ENCODE measurements at places on chromosomes 5 and 9.

DNA sequence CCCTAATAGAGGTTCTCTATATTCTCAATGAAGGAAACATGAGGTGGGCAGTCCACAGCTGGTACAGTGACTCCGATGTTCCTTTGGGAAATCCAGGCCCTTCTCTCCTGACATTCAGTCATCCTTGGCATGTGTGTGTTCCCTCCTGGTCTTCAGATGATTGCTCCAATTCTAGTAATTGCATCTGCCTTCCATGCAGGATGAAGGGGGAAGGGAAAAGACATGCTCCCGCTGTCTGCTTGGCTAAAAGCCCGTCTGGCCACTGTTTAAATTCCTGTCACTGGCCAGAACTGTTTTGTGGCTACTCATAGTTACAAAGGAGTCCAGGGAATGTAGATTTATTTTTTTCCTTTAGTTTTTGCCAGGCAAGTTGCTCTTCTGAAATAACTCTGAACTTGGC, 65.0 kb downstream of the MAST4 start:
- no peak for DNase-seq

DNA sequence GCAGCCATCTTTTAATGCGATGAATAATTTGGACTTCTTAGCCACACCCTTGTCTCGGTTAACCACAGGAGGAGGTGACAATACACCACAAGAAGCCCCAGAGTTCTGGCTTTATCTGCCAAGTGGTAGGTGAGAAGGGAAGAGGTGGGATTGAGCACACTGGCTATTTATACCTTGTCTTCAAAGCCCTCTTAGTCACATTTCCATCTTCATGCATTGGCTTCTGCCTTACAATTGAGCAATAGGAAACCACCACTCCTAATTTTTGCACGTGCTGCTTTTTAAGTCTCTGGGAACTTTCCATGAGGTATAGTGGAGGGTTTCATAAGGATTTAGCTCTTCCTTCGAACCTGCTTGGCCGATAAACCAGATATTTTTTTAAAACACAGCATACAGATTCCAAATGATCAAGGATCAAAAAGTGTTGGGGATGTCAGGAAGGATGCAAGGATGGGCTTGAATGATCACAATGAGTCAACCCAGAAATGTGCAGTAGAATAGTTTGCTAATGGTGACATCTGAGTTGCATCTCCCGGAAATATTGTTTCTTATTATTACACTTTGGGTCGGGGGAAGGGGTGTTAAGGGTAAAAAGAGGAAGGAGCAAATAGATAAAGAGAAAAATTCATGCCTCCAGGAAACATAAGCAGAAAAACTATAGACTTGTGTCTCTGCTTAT, 25.5 kb downstream of the PLAC8L1 start:
- peak; percentile 54 for DNase-seq

- DNase-seq, result peak; percentile 90
These were observed 202.8 kb downstream of the SPOCK1 start for GRCh38 chr5:137296213-137296781.

DNA sequence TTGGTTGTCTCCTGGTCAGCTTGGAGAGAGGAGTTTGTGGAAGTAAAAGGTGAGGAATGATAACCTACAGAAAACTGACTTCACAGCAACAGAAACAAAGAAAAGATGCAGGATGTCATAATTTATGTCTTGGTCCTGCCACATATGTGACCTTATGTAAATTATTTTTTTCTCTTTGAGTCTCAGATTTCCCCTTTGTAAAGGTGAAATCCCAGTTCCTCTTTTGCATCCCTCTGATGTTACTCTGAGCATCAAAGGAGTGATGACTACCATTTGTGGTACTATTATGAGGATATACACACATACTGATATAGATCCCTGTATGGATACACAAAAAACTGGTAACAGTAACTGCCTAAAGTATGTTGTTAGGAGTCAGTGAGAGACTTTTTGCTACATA, 1.4 kb upstream of the THG1L start:
- no peak for DNase-seq

- DNase-seq, result peak; percentile 66
These were observed 58.6 kb downstream of the STARD4 start for GRCh38 chr5:111453747-111454146.

- DNase-seq, result no peak
These were observed 35.9 kb upstream of the FBP1 start for GRCh38 chr9:94675008-94675881.

DNA sequence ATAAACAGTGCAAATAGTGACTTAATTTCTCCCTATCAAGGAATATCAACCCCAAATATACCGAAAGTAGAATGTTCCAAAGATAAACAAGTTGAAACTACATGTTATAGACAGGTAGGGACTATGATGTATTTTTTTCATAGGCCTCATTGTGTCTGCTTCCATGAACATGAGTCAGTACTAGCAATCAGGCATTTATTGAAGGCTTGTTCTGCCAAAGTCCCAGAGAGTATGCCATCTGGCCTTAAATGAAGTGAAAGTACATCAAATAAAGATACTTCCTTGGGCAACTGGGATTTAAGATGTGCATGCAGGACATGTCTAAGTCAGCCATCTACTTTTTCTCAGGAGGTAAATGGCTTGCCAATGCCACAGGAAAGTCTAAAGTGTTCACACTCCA, 6.5 kb downstream of the GHR start:
- DNase-seq, result no peak

DNA sequence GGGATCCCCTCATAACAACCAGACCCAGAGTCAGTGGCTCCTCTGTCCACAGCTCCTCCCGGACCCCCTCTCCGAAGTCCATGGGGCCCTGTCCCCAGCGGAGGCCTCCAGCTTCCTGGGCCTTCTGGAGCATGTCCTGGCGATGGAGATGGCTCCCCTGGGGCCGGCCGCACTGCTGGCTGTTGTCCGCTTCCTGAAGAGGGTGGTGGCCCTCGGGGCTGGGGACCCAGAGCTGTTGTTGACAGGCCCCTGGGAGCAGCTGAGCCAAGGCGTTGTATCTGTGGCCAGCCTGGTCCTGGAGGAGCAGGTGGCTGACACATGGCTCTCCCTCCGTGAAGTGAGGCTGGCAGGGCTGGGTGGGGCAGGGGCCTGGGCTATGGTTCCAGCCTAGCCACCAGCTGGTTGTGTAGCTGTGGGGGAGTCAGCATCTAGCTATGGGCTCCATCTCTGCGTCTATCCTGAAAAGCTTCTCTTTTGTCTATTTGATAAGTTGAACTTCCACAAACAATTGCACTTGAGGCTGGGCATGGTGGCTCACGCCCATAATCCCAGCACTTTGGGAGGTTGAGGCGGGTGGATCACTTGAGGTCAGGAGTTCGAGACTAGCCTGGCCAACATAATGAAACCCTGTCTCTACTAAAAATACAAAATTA, 4.7 kb downstream of the ADGRD2 start:
- DNase-seq, result no peak

DNA sequence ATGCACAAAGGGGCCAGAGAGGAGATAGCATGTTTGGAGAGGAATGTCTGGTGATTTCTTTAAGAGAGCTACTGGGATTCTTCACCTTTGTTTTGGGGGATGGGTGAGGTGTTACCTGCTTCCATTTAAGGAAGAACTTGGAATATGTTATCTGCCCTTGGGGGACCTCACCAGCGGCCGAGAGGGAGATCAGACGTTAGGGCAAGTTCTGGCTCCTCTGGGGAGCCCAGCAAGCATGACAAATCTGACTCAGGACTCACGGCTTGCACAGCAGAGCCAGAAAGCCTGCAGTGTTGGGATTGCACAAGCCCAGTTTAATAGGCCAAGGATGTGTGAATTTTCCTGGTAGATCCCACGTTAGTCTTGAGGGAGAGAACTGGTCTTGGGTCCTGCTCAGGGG, 40.3 kb downstream of the SLC28A3 start:
- DNase-seq, result no peak

GRCh38 chr5:98372351-98372750, 401.1 kb upstream of the RGMB start:
- no peak for DNase-seq

- no peak for DNase-seq
These were observed 28.3 kb upstream of the ERGIC1 start for GRCh38 chr5:172805736-172806255.

GRCh38 chr9:121510766-121511550, 11.3 kb upstream of the GGTA1 start:
- no peak for DNase-seq

GRCh38 chr5:18024542-18024941, 390.3 kb downstream of the TAF11L14 start:
- no peak for DNase-seq

DNA sequence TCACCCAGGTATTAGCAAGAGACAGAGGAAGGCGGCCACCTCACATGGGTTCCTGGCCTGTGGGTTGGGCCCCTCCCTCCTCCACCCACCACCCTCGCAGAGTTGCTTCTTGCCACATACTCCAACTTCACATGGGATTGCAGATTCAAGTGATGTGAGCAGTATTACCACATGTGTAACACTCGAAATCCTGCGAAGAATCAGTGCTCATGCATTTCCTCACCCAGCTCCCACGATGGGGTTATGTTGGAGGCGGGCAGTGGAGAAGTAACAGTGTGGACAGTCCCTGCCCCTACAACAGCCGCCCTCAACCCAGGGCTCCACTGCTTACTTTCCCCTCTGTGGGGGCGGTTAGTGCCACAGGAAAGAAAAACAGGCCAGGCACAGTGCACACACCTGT, 3.9 kb upstream of the FBP1 start:
- DNase-seq, result no peak

GRCh38 chr5:62489471-62489870, 76.9 kb downstream of the IPO11 start:
- no peak for DNase-seq

GRCh38 chr5:56479696-56480077, 246.6 kb upstream of the ANKRD55 start:
- no peak for DNase-seq

- DNase-seq, result no peak
These were observed 20.7 kb downstream of the ROR2 start for GRCh38 chr9:91929331-91929730.

DNA sequence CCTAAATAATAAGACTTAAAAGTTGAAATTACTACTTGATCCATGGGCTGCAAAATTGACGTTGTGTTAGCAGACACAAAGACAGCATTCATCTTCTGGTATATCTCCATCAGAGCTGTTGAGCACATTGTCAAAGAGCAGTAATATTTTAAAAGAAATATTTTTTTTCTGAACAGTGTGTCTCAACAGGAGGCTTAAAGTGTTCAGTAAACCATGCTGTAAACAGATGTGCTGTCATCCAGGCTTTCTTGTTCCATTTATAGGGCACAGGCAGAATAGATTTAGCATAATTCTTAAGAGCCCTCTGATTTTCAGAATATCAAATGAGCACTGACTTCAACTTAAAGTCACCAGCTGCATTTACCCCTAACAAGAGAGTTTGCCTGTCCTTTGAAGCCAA, 29.7 kb upstream of the CCNH start:
- DNase-seq, result no peak

DNA sequence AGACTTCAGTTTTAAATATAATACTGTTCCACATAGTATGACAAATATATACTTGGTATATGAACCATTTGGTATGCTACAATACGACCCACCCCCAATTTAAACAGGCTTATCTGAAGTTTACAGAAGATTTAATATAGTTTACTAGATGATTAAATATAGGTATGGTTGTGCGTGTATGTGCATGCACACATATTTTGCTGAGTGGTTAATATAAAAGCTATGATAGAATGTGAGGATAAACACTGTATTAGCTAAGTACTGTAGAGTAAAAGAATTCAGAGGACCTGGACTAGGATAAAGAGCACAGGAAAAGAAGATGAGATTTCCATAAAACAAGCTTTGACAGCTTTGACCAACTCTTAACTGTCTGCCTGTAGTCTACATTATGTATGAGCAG, 356.7 kb downstream of the PDE4D start:
- DNase-seq, result no peak

GRCh38 chr9:34097865-34098264, 28.6 kb downstream of the DCAF12 start:
- no peak for DNase-seq

GRCh38 chr9:93290495-93291434, 106.8 kb downstream of the WNK2 start:
- DNase-seq, result no peak

- DNase-seq, result no peak
These were observed 46.9 kb downstream of the ADAMTS2 start for GRCh38 chr5:179298181-179298993.

DNA sequence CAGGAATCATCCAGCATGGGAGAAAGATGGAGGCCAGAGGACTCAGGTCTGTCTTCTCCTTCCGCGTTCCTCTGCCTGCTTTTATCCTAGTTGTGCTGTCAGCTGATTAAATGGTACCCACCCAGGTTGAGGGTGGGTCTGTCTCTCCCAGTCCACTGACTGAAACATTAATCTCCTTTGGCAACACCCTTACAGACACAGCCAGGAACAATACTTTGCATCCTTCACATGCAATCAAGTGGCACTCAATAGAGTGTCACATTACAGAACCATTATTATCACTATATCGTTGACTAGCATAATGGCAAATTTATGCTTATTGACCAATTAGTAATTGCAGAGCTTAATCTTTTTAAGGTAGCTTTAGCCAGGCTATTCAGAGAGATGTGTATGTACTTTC, 64.8 kb downstream of the UNC13B start:
- no peak for DNase-seq

DNA sequence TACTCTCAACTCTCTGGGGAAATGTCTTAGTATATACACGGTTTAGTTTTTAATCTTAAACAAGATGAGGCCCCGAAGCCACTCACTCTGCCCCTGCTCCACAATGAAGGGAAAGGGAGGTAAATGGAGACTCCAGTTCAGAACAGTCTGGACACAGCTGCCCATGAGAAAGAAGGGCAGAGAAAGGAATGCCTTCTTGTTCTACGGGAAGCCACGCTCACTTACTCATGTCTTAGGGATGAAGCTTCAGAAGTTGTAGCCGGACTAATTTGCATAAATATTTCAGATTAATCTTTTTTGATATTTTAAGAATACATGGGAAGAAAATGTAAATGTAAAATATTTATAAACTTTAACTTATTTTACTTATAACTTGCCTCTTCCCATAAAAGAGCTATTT, 94.0 kb downstream of the COL23A1 start:
- DNase-seq, result no peak

GRCh38 chr9:90773617-90774016, 28.0 kb upstream of the SYK start:
- no peak for DNase-seq

DNA sequence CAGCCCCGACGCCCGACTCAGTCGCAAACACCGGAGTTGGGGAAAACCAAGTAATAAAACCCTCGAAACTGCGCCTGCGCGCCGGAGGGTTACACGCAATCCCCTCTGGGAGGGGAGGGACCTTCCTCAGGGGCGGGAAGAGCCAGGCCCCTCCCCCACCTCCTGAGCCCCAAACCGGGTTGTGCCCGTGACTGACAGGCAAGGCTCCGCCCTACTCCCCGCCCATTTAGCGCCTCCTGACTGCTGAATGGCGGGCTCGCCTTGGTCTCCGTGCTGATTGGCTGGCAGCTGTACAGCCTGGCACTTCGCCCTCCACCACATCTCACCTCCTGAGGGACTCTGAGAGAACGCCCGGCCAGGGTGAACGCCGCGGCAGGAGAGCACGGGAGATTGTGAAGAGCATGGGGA, at the start of gene PRDM9:
PRDM9 (plus strand) TSS at position 332 of the 408 bp plus-strand sequence. CDS start 1,425 bp downstream, outside the sequence.
- DNase-seq, result no peak

DNA sequence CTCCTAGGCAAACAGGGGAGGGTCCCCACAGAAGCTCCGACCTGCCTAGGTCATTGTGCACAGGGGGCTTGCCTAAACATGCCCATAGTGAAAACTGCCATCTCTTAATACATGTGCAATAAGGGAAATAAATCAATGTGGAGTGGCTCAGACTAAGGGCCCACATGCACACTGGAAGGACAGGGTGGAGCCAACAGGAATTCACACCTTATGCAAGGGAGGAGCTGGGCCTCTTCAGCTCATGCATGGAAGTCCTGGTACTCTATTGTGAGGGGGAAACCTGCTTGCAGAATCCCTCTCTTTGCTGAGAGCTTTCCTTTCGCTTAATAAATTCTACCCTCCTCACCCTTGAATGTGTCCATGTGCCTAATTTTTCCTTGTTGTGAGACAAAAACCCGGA, 815.8 kb downstream of the EFNA5 start:
- no peak for DNase-seq
